Uterine smooth muscle cell (primary cell): ENCODE measurements at places on chromosomes 7 and 10. TPM values are rescaled to one million over a fixed set of nuclear protein-coding genes. Genes with fewer than 3 reads are reported as not detected.

Gene C10orf95
- 0.12 TPM in 1 of 2 replicates, not detected in the other for total RNA-seq

Gene AP1S1
- total RNA-seq: 201 and 213 TPM in 2 replicates

Gene NRP1
- total RNA-seq: 429 and 516 TPM in 2 replicates

Gene SAP25
- not detected in 2 replicates for total RNA-seq

Gene CYP3A7
- 0.55 and 1.2 TPM in 2 replicates for total RNA-seq

Gene TBXAS1
- total RNA-seq: 0.62 TPM in 1 of 2 replicates, not detected in the other

Gene DMBT1
- under 0.01 TPM in 2 replicates for total RNA-seq

Gene RHOBTB1
- total RNA-seq: 8.7 and 16.4 TPM in 2 replicates

Gene ELMO1
- total RNA-seq: 0.50 and 0.55 TPM in 2 replicates

Gene ADK
- 62.2 and 103 TPM in 2 replicates for total RNA-seq

Gene CCDC7
- total RNA-seq: 8.7 and 10.7 TPM in 2 replicates

Gene NCF1
- total RNA-seq: 0.12 TPM in 1 of 2 replicates, not detected in the other

Gene PTPRN2
- total RNA-seq: 0.11 and 0.50 TPM in 2 replicates

Gene NEURL1
- 0.22 and 1.00 TPM in 2 replicates for total RNA-seq

Gene LRWD1
- total RNA-seq: 30.6 and 35.4 TPM in 2 replicates

Gene WAPL
- 49.5 and 56.9 TPM in 2 replicates for total RNA-seq

Gene DYDC2
- not detected in 2 replicates for total RNA-seq

Gene SPRN
- total RNA-seq: 0.22 and 0.50 TPM in 2 replicates
